Cardiac atrium fibroblast (primary cell): ENCODE measurements at places on chromosomes 2 and 18. TPM values are rescaled to one million over a fixed set of nuclear protein-coding genes. Genes with fewer than 3 reads are reported as not detected.

The TBR1 gene
- not detected in 2 replicates for total RNA-seq

The TLX2 gene
- not detected in 2 replicates for total RNA-seq

The TRIB2 gene
- 107 and 156 TPM in 2 replicates for total RNA-seq

The LHCGR gene
- not detected in 2 replicates for total RNA-seq

The STAT4 gene
- total RNA-seq: 3.8 and 7.8 TPM in 2 replicates

The KLHL41 gene
- 0.32 and 0.36 TPM in 2 replicates for total RNA-seq

The CIB4 gene
- not detected in 2 replicates for total RNA-seq

The ACKR3 gene
- total RNA-seq: 6.9 and 13.3 TPM in 2 replicates

The SLC19A3 gene
- 2.2 and 2.6 TPM in 2 replicates for total RNA-seq

The C1QL2 gene
- not detected in 2 replicates for total RNA-seq

The OR6B2 gene
- total RNA-seq: not detected in 2 replicates

The IL36B gene
- not detected in 2 replicates for total RNA-seq

The SH3RF3 gene
- total RNA-seq: 8.4 and 9.6 TPM in 2 replicates

The MYO7B gene
- total RNA-seq: 0.18 TPM in 1 of 2 replicates, not detected in the other

The ANKMY1 gene
- 6.3 and 11.2 TPM in 2 replicates for total RNA-seq

The CFAP65 gene
- total RNA-seq: not detected in 2 replicates

The HRH4 gene
- not detected in 2 replicates for total RNA-seq

The KIF1A gene
- total RNA-seq: not detected in 2 replicates

The AKAIN1 gene
- total RNA-seq: not detected in 2 replicates

The GPC1 gene
- total RNA-seq: 213 and 270 TPM in 2 replicates
